Hematopoietic multipotent progenitor cell treated with erythropoietin and hydrocortisone succinate and interleukin-3 and kit ligand, for 8 days (in vitro differentiated cells): ENCODE measurements at places on chromosomes 2 and 18.

GRCh38 chr2:142174176-142174575, 43.4 kb upstream of the LRP1B start:
- no peak for DNase-seq

GRCh38 chr2:84781942-84782716, 98.8 kb downstream of the TRABD2A start:
- DNase-seq: peak; percentile 63

DNA sequence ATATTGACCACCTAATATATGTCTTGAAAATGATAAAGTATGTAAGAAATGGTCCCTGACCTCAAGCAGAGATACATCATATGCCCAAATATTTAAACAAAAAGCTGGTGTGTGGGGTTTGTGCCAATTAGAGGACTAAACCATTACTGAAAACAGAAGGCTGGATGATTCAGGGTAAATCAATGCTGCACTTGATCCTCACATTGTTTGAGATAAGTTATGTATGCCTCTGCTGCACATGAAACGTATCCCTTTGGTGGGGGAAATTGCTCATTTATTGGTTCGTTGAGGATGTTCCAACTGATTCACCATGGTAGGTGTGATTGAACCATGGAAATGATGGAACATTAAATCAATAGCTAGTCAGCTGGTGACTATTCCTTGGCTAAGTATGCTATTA, 24.7 kb upstream of the DARS1 start:
- no peak for DNase-seq

GRCh38 chr18:78793313-78794070, 186.1 kb upstream of the SALL3 start:
- no peak for DNase-seq

GRCh38 chr2:231284296-231284695, 85.9 kb downstream of the ARMC9 start:
- no peak for DNase-seq

DNA sequence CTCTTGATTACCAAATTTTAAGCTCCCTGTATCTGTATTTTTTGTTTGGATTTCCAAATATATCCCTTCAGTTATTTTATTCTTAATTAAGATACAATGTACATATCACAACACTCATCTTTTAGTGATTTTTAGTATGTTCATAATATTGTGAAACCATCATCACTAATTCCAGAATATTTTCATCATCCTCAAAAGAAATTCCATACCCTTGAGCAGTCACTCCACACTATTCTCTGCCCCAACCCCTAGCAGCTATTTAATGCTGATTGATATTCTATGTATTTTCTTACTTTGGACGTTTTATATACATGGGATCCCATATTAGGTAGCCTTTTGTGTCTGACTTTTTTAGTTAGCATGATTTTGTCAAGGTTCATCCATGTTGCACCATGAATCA, 127.4 kb upstream of the SLC8A1 start:
- DNase-seq: no peak

DNA sequence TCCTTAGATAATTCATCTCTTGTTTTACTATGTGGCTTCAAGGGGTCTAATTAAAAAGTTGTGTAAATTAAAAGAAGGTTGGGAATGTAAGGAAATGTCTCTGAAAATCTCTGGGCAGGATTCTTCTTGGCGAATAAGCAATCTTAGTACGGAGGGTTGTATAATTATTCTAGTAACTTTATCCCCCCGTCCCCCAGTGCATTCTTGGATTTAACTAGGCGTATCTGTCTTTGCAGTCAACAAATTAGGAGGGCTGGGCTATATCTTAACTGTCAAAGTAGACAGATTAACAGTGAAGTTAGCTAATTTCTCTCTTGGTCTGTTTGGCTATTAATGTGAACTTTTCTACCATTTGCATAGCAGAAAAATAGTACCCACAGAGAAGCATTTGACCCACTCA, 329.8 kb upstream of the THUMPD2 start:
- DNase-seq: no peak

DNA sequence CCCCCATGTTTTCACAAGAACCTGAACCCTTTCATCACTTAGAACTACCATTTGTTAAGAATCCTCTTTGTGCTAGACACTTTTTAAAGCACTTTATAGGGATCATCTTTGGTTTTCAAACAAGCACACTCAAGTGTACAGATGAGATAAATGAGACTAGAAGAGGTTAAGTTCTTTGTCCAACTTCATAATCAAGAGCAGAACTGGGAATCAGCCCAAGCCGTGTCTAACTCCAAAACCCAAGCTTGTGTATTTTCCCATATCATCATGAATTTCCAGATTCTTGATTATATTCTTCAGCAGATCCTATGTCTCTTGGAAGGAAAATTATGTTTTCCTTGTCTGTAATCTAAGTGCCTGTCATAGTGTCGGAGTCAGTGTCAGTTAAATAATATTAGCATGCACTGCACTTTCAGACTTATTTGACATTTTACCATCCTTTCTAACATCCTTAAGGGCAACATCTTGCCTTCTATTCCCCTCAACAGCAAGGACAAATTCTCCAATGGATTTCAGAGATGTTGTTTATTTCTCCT, 123.0 kb upstream of the SETBP1 start:
- DNase-seq: no peak

DNA sequence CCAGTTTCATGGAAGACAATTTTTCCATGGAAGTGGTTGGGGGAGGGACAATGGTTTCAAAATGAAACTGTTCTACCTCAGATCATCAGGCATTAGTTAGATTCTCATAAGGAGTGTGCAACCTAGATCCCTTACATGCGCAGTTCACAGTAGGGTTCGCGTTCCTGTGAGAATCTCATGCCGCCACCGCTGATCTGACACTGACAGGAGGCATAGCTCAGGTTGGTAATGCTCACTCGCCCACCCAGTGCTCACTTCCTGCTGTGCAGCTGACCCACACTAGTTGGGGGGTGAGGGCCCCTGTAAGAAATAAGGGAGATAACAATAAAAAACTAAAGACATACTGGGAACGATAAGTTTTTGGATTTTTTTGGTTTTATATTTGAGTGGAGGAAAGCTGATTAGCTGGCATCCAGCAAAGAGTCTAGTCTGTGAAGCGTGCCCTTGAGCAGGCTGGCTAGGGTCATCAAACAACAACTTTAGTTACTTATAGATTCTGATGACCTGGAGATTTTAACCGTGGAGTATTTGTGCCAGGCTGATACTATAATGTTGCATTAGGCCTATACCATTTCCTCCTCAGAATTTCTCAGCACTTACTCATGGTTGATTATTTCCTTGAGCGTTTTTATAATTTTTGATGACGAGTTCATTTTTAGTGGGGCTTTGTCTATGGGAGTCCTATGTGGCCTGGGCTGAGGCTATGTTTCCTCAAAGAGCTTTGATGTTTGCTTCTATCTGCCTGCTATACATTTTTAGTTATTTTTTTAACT, 6.3 kb upstream of the MCFD2 start:
- DNase-seq: no peak

DNA sequence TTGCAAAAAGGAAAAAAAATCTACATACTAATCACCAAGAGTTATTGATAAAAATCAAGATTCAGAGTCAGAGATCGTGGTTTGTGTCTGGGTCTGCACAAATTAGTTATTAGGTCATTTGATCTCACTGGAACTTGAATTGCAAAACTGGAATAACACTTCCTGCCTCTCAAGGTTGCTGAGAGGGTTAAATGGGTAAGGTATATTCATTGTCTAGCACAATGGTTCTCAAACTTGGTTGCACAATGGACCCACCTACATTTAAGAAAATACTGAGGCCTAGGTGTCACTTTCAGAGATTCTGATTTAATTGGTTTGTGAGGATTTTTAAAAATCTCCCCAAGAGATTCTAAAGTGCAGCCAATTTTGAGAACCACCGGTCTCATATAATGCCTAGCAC, 84.8 kb downstream of the COBLL1 start:
- DNase-seq: no peak

GRCh38 chr2:231152800-231153557, 28.1 kb upstream of the HTR2B start:
- no peak for DNase-seq

DNA sequence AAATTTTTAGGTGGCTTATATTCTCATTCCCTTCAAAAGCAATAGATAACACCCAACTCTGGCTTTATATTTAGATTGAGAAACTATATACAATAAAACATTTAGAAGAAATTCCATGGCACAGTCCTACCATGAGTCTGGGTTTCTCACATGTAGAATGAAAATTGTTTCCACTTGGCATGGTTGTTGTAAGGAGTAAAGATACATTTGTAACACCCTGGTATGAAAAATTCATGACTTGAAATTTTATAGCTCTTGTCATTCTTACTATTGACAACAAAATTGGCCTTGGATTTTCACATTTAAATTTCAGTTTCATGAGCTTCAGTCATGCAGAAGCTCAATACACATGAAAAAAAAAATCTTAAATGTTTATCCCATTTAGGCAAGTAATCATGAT, 92.5 kb upstream of the CBLN2 start:
- no peak for DNase-seq

DNA sequence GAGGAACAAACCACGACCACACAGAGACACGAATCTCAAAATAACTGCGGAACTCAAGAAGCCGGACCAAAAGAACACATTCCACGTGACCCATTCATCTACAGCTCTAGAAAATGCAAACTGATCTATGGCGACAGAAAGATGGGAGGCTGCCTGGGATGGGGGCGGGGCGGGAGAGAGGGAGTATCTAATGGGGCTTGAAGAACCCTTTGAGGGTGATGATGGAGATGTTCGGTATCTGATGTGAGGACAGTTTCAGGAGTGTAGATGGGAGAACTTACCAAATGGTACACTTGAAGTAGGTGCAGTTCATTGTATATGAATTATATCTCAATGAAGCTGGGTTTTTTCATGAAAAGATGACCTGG, 34.6 kb upstream of the KLF11 start:
- DNase-seq: no peak

GRCh38 chr2:182377467-182377866, 49.4 kb downstream of the PDE1A start:
- DNase-seq: no peak

DNA sequence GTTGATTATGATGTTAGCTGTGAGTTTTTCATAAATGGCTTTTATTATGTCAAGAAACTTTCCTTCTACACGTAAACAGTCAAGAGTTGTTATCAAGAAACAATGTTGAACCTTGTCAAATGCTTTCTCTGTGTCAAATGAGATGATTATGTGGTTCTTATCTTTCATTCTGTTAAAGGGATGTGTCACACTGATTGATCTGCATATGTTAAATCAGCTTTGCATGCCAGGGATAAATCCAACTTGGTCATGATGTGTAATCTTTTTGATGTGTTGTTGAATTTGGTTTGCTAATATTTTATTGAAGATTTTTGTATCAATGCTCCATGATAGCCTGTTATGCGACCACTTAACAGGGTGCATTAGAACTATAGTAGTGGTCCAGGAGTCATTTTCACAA, 107.3 kb downstream of the C1QL2 start:
- no peak for DNase-seq
